Lower leg skin (tissue), 4 donors: ENCODE measurements at places on chromosomes 11 and 22. TPM values are rescaled to one million over a fixed set of nuclear protein-coding genes. Genes with fewer than 3 reads are reported as not detected.

Gene RBFOX2
- 54.3 TPM for total RNA-seq

Gene RIMBP3C
- 0.20 TPM for total RNA-seq

Gene SLC3A2
- 175 TPM for total RNA-seq

Gene CASP1
- 17.8 TPM for total RNA-seq

Gene MCHR1
- total RNA-seq: 0.39 TPM

Gene FZD4
- 10.6 TPM for total RNA-seq
